Lower leg skin (tissue), 4 donors: ENCODE measurements at places on chromosomes 6 and 20. TPM values are rescaled to one million over a fixed set of nuclear protein-coding genes. Genes with fewer than 3 reads are reported as not detected.

TMEM14A gene
- 9.3 TPM for total RNA-seq

DNA sequence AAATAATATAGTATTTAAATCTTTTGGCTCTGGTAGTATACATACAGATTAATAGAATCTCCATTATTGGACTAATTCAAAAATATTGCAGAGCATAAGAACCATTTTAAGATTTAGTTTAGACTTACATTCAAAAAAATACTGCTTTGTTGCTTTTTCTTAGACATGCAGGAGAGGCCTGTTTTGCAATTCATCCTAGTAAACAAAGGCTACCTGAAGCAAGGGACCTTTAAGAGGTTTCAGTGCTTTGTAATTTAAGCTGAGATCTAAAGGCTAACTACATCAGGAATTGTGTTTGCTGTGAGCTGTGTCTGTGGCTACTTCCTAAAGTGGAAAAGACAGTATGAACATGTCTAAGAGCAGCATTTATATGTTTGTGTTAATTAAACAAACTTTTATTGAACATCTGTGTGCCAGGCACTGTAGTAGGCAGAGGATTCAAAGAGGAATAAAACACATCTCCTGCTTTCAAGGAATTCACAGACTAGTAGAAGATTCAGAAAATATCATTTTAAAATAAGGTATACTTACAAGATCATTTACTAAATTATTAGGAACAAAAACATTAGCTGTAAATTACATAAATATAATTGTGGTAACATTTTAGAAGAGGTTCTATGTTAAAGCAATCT lies 29.1 kb upstream of the CALHM6 start:
- no peak for DNase-seq

CLPSL1 gene
- not detected for total RNA-seq

TMEM170B gene
- 2.1 TPM for total RNA-seq

DNA sequence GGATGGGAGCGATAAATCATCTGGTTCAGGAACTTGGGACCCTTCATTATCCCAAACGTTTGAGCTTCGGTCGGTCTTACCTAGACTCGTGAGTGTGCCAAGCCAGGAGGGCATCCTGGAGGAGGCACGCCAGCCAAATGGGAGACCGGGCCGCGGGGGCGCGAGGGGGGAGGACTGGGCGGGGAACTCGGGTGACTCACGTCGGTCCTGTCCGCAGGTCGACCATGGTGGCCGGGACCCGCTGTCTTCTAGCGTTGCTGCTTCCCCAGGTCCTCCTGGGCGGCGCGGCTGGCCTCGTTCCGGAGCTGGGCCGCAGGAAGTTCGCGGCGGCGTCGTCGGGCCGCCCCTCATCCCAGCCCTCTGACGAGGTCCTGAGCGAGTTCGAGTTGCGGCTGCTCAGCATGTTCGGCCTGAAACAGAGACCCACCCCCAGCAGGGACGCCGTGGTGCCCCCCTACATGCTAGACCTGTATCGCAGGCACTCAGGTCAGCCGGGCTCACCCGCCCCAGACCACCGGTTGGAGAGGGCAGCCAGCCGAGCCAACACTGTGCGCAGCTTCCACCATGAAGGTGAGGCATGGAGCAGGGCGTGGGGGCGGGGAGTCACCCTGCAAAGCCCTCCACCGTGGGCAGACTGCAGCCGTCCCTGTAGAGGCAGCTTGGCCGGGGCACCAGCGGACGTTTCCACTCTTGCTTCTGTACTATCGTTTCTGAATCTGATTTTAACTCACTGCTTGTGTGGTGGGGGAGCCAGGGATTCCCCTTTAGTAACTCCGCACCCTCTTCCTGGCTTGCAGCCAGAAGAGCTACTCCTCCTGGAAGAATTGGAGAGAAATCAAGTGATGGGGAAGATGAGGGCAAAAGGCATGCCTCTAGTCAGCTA lies 2.7 kb downstream of the BMP2 start:
- peak; percentile 29 for DNase-seq

GRCh38 chr6:149194820-149195558 lies 122.5 kb upstream of the TAB2 start:
- no peak for DNase-seq

GRCh38 chr6:32081168-32081990 lies 27.8 kb downstream of the TNXB start:
- DNase-seq, result peak; percentile 48

- DNase-seq, result no peak
Observed at GRCh38 chr6:4773181-4773580, 3.0 kb upstream of the CDYL start.

CFAP206 gene
- not detected for total RNA-seq

ZFP57 gene
- total RNA-seq, result 4.8 TPM

SLC18B1 gene
- 8.0 TPM for total RNA-seq

GRCh38 chr20:3994125-3994524 lies 21.2 kb downstream of the RNF24 start:
- no peak for DNase-seq

POU5F1 gene
- 1.8 TPM for total RNA-seq

- no peak for DNase-seq
Observed at GRCh38 chr20:41618807-41619311, 682 bp upstream of the CHD6 start.

DNA sequence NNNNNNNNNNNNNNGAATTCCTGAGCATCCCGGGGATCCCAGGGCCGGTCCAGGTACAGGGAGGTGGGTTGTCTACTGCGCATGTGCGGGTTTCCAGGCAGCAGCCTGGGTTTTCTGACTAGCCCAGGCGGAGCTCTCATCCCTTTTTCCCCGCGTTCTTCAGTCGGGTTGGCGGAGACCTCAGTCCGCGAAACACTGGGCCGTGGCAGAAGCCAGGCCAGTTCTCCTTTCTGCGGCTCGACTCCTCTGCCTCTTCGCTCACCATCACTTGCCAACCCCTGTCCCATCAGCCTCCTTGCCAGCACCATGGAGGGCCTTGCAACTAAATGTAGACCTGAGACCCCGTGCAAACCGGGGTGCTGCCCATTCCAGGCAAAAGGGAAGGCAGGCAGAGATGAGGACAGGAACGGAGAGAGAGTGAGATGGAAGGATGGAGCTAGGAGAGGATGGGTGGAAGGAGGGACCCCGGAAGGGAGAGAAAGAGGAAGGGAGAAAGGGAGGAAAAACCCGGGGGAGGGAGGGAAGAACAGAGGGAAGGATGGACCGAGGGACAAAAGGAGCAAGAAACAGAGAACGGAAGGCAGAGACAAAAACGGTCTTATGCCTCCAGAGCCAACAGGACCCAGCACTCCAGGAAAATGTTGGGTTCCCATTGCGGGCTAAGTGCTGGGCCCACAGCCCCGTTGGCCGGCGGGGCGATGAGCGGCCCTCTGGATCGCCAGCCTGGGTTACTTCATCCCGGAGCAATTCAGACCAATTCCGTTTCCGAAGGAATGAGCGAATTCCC lies 445.4 kb upstream of the DEFB115 start:
- DNase-seq, result no peak

- no peak for DNase-seq
Observed at GRCh38 chr20:49987868-49988690, 5.3 kb downstream of the SNAI1 start.

DNA sequence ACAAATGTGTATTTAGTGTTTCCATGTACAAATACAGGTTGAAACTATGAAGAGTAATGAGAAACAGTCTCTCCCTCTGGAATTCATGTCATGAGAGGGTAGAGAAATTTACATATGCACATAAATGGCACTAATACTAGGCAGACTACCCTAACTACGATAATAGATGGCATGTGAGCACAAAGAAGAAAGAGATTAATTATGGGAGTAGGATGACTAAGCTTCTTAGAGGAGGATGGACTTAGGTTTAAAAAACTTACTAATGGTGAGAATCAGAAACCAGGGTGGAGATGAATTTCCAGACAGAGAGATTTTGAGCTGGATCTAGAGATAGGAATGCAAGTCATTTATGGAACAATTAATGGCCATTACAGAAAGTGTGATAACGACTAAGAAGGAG lies 225.3 kb upstream of the HTR1E start:
- no peak for DNase-seq

DNA sequence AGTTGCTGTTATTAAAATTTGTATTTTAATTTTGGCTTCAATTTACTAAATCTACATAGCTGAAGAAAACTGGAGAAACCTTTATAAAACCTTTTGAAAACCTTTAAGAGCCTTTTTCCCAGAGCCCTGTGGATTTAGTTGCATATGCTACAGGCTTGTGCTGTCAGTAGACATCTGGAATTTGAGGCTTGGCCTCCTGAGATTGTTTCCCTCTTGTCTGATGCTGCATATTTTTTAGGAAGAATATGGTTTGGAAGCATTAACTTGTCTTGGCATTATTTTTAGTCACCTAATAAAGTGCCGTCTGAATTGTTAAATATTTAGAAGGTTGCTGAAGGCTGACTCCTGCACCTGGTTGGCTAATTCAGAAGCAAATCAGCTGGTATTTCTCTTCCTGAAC lies 369.4 kb downstream of the UTRN start:
- DNase-seq, result no peak

- no peak for DNase-seq
Observed at GRCh38 chr6:11486959-11487358, 50.6 kb upstream of the TMEM170B start.

DNA sequence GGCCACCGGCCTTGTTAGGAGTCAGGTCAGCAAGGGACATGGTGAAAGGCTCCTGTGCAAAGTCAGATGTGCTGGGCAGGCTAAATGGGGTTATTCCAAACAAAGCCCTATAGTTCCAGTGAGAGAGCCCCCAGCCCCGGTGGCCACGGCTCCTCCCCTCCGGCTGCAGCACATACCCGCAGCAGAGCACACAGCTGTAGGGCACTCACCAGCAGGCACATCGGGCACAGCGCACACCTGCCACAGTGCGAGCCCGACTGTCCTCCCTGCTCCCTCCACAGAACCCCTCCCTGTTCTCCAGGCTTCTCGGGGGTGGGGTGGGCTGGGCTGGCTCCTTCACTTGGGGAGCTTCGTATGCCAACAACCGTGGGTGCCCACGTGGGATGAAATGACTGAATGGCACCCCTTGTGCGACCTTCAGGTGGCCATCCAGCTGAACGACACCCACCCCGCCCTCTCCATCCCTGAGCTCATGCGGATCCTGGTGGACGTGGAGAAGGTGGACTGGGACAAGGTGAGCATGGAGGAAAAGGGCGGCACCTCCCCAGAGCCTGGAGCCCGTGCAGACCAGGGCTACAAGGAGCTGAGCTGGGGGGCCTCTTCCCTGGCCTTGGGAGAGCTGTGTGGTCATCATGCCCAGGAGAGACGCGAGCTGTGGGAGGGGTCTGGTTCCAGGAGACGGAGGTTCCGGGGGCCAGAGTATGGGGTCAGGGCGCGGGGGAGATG lies 30.9 kb downstream of the PYGB start:
- DNase-seq, result no peak

NKAPL gene
- 1.1 TPM for total RNA-seq

GRCh38 chr6:107894809-107895396 lies 63.1 kb downstream of the SEC63 start:
- DNase-seq, result no peak

DNA sequence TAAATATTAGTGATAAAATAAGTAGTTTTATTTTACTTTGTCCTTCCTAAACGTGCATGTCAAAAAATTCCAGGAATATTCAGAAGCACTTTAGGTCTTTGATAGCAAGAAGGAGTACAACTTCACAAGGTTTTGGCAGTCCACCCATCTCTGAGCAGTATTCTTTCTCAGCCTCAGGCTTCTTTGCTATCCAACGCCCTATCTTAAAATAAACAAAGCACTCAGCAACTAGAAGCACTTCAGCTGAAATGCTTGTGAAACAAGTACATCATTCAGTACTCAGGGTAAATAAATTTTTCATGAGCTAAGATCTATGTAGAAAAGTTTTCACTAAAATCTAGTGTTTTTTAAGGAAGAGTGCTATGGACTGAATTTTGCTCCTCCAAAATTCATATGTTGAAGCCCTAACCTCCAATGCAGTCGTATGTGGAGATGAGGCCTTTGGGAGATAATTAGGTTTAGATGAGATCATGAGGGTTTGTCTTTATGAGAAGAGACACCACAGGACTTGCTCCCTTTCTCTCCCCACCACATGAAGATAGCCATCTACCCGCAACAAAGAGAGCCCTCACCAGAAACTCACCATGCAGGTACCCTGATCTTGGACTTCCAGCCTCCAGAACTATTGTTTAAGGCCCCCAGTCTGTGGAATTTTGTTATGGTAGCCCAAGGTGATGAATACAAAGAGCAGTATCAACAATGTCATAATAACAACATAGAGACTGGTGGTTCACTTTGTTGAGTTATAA lies 539.1 kb downstream of the TFAP2A start:
- DNase-seq, result no peak

PARD6B gene
- 11.0 TPM for total RNA-seq

DNA sequence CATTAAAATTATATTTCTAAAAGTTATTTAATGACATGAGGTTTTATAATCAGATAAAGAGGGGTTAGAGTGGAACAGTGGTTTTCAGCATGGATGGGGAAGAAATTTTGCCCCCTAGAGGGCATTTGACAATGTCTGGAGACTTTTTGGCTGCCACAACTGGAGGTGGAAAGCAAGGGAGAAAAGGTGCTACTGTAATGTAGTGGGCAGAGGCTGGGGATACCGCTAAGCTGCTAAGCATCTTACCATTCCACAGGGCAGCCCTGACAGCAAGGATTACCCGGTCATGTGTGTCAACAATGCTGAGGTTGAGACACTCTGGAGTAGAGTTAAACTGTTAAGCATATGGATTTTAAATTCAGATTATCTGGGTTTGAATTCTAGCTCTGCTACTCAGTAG lies 52.9 kb upstream of the FABP7 start:
- no peak for DNase-seq

DNA sequence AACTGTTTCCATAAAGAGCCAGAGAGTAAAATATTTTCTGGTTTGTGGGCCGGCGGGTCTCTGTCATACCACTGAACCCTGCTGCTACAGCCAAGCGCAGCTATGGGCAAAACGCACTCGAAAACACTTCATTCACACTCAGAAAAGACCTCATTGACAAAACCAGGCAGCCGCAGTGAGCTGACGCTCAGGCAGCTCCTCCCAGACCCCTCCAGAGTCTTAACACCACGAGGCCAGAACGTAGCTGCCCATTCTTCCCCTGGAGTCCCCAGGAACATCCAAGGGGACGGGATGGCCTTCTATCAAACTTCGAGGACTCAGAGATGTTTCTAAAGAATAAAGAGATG lies 35.6 kb upstream of the ZBP1 start:
- DNase-seq, result no peak

GRCh38 chr20:31722257-31723068 lies at the start of gene BCL2L1:
Gene BCL2L1 (minus strand): TSS chr20:31722868. CDS start chr20:31722218, 650 bp downstream.
- peak; percentile 97 for DNase-seq

DNA sequence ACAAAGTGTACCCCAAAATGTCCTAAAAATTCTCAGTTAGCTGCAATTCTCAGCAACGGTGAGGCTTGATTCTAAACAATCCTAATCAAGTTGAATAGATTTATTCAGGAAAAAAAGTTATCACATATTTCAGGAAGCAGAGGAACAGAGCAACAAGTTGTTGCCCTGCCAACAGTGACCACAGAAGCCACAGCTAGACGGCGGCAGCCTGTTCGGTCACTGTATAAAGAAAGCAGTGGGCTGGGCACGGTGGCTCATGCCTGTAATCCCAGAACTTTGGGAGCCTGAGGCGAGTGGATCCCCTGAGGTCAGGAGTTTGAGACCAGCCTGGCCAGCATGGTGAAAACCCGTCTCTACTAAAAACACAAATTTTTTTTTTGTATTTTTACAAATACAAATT lies 171.2 kb upstream of the BMP5 start:
- peak; percentile 15 for DNase-seq

GJA1 gene
- 349 TPM for total RNA-seq
